ENCODE measurements at places on chromosomes 16 and 17.

GRCh38 chr16:59213952-59214351 is 479.8 kb upstream of the GOT2 start:
- DNase-seq: no peak

DNA sequence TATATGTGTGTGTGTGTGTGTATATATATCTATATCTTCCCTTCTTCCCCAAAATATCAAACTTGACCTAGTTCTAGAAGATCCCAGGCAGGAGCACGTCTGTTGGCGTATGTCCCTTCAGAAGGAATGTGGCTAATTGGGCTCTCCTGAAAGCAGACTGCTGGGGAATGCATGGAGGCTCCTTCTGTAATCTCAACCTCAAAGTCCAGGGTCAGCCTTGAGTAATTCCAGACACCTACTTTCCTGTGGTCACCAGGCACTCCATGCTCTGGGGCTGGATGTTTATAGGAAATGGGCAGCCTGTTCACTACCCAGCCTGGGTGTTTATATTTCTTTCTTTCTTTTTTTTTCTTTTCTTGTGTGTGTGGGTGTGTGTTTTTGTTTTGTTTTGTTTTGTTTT is 13.4 kb downstream of the BCO1 start:
- no peak for DNase-seq

- no peak for DNase-seq
Observed at GRCh38 chr16:77863250-77863649, 74.9 kb downstream of the VAT1L start.

- no peak for DNase-seq
Observed at GRCh38 chr17:61351745-61352407, 47.8 kb upstream of the TBX2 start.

GRCh38 chr17:6710317-6710716 is 2.9 kb downstream of the SLC13A5 start:
- no peak for DNase-seq

DNA sequence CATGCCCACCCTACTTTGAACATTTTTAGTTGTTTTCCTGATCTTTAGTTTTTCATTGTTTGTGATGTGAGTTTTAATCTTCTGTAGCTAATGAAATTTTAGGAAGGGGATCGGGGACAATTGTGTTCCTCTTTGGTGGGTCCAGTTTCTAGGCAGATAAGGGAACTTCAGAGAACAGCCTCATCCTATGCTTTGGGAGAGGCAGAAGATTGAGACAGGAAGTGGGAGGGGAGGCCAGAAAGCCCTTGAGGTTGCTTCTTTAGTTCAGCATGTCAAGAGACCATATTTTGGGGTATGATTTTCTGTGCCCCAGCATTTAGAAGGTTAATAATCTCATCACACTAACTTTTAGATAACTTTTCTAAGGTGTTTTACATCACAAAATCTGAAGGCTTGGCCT is 191.0 kb downstream of the TANC2 start:
- no peak for DNase-seq
